ENCODE measurements at places on chromosomes 1 and 21.

DNA sequence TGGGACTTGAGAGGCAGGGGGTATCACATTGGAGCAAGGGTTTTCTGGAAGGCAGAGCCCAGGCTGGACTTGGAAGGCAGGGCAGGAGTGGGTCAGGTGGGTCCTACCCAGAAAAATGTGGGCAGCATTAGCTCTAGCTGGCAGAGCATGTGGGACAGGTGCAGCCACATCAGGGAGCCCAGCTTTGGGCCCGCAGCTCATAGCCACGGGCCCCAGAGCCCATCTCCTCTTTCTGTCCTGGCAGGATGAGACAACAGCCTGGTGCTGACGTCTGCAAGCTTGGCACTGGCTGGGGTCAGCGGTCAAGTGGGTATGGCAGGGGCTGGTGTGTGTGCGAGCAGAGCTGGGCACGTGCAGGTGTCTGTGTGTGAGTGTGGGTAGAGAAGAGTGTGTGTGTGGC lies 154.7 kb downstream of the GRIK3 start:
- no peak for DNase-seq

DNA sequence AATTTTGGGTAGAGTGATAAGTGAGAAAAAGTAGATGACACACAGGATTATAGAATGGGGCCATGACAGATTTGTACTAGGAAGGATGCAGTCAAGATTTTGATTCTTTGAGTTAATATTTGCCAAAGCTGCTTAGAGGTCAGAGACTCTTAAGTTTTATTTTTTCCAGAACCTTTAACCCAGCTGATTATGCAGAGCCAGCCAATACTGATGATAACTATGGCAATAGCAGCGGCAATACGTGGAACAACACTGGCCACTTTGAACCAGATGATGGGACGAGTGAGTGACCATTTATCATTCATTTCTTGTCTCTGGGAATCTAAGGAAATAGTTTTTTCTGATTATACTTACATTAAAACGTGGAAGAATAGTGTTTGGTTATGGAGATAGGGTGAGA lies 16.1 kb downstream of the UBAP2L start:
- no peak for DNase-seq

DNA sequence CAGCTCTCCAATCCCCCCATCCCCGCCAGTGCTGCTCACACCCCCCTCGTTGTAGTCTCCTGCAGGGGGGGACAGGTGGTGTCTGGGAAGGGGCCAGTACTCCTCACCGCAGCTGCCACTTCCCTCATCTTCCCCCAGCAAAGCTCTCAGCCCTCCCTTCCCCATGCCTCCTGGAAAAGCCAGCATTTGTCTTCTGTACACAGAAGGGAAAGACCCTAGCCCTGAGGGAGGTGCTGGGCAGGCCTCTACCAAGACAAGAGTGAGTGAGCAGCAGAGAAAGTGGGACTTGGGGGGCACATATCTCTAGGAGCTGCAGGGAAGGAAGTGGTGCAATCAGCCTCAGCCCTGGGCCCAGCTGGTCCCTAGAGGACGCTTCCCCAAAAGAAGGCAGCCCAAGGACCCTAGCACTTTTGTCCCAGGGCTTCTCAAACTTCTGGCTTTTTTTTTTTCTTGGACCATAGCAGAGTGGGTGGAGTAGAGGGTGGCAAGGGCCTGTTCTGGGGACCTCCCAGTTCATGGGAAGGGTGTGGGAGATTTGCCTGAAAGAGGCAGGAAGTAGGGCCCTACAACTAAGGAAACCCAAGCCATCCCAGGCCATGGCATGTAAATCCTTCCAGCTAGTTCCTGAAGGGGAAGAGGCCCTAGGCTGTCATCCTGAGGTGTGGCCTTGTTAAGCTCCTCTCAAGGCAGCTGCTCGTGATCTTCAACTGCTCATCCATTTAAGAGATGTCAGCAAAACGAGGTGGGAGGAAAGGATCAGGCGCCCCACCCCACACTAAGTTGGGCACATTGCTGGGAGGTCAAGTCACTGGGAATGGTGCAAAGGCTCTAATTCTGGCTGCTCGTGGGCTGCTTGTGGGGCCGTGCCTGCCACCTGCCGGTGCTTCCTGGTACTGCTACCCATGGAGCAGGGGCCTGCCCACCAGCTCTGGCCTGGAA lies 12.6 kb downstream of the ZC3H12A start:
- DNase-seq: peak; percentile 85

DNA sequence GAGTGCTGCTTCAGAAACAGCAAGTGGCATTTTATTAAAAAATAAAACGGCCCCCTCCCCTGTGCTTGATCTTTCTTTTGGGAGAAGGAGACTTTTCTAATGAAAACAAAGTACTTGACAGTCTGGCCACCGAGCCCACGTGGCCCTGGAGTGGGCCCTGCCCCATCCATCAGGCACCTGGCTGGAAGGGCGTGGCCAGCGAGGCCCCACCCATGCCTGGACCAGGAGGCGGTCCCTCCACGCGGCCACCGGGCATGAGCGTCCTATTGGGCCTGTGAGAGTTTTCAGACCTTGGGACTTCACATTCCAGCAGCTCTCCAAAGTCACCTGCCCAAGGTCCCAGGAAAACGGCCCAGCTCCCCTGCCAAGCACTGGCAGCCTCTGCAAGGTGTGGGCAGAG lies 144.7 kb downstream of the CASZ1 start:
- DNase-seq: no peak

DNA sequence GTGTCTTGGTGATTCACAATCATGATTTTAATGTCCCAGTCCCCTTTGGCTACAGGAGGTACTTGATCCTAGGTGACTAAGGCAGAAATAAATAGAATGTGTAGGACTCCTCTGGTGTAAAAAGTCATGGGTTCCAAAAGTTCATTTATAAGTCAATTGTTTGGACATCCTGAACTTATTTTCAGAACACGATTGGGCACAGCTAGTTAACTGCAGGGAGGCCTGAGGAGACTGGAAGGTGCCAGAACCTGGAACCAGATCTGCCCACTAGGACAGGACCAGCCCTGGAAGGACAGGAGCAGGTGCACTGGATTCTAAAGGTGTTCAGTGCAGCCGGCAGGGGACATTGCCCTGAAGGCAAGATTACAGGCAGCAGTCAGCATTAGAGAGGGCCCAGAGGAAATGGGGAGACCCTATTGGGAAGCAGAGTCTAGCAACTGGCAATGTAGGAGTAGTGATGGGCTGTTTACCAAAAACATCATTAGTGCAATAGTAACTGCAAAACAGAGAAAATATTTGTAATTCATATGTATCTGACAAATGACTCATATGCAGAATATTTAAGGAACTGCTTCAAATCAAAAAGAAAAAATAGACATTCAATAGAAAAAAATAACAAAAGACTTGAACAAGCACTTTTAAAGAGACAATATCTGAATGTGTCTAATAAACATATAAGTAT lies 23.6 kb upstream of the HEATR1 start:
- no peak for DNase-seq

DNA sequence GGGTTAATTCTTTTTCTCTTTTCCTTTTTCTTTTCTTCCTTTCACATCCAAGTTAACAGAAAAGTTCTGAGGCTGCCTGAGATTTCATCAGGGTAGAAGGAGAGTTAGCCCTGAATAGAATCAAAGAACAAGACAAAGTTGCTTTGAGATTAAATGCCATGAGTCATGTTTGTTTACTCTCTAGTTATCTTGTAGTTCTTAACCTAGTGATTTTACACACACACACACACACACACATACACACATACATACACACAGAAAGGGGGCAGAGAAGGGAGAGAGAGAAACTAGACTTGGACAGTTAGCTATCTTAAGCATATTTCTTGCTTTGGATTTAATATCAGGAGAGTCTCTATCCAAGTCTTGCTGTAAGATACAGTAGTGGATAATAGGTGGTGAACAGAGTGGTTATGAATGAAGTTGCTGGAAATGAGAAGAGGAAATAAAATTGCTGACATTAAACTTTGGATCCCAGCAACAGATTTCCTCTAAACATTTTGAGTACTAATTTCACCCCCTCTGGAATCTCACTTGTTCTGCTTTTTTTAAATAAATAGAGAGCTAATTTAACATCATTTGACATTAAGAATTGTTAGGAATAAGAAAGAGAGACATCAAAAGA lies 19.9 kb downstream of the PLA2G4A start:
- peak; percentile 31 for DNase-seq

GRCh38 chr21:42049578-42050430 lies 21.3 kb upstream of the UMODL1 start:
- no peak for DNase-seq

DNA sequence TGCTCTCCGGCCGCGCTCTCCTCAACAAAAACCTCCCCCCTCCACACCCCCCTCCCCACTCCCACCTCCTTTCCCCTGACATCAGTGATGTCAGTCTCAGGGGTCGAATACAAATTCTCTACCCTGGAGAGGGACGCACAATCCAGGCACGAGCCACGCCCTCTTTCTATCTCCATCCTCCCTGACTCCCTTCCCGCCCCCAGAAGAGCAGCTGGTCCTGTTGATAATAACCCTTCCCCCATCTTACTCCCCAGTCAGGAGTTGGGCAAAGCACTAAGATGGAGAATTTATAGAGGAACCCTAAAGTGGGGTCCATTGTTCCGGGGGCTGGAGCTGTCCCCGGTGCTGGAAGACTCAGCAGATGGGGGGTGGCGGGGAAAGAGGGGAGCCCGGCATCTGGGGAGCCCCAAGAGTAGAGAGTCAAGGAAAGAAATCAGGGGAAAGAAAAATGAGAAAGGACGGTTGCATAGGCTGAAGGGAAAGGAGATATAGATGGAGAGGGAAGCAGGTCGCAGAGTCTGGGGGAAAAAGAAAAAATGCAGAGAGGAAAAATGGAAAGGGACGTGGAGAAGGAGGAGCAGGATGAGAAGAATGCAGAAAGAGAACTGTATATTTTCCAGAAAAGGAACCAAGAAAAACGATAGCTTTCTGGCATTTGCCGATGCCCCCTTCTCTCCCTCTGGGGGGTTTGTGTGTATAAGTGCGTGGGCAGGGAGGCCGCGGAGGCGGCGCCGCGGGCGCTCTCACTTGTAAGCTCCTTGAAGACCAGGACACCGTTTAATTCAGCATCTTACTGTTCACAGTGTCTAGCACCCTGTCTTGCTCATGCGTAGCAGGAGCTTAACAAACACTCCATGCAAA lies at the start of gene CELF3:
TSS of gene CELF3 (minus strand) at position 33 of the 861 bp plus-strand sequence. CDS start 783 bp downstream, outside the sequence.
- peak; percentile 21 for DNase-seq

- no peak for DNase-seq
Observed at GRCh38 chr1:207752456-207752998, 673 bp downstream of the CD46 start.

DNA sequence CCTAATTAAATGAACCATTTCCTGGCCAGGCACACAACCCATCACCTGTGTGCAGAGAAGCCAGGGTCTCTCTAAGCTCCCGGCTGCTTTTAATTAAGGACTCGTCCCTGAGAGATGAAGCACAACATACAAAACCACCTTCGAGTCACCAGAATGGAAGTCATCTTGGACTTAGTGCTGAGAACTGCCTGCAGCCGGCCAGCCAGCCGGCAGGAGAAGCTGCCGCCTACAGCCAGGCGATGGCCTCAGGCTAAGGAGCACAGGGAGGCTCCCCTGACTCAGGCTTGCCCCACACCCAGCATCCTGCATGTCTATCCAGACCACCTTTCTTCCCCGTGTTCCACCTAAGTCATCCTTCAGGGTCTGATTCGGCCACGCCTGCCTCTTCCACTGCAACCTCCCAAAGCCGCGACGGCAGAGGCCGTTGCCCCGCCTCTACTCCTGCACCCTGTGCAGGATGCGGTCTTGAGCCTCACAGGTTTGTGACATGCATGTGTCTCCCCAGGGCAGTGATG lies 83.6 kb downstream of the SLC66A1 start:
- peak; percentile 51 for DNase-seq

DNA sequence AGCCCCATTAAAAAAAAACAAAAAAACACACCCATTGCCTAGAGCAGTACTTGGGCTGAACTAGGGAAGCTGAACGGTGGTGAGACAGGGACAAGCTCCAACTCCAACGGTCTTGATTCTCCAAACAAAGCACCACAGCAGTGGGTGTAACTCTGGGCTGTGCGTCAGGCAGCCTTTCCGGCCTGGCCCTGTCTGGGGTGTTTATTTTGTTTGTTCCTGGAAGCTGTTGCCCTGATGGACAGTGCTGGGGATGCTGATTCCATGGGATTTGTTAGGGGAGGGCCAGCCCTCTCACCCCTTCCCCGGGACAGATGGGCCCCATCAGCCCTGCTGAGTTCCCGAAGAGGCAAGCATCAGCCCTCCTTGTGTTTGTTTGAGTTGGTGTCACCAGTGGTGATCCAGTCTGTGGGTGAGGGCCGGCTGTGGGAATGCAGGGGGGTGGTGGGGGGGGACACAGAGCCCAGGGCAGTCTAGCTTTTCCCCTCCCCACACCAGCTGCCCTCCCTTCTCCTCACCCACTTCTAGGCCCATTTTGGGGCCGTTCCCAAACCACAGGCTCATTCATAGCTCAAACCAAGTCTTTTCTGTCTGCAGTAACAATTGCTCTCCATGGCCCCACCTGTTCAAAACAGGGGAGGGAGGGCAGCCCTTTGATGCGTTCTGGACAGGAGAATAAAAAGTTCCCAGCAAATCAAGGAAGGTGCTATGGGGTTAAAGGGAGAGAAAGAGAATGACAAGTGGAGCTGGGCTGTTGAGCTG lies 4.5 kb downstream of the WNT2B start:
- DNase-seq: peak; percentile 84

- DNase-seq: no peak
Observed at GRCh38 chr1:199767700-199768099, 259.8 kb upstream of the NR5A2 start.

- DNase-seq: peak; percentile 46
Observed at GRCh38 chr1:155910621-155911121, 478 bp downstream of the RIT1 start.
